ENCODE measurements at places on chromosomes 5 and 9.
A peak's percentile ranks its signal among the peaks of the same experiment; 100 is the strongest.

DNA sequence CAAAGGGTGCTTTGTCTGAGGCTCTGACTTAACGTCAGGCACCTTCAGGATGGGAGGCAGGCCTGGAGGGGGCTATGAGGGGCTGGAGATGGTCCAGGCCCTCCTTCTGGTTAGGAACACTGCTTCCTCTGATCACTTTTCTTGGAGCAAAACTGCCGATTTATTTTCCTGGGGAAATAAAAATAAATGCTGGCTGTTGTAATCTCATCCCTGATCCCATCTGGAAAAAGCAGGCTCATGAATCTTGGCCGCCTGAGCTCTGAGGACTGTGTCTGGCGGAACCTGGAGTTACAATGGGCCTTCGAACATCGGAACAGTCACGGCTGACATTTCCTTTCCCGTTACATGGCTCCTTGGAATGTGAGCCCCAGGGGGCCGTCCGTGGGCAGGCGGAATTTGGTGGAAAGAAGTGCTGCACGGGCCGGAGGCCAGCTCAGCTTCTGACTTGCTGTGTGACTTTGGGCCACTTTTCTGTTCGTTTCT is 157.8 kb downstream of the RGS3 start:
- DNase-seq = peak; percentile 83

DNA sequence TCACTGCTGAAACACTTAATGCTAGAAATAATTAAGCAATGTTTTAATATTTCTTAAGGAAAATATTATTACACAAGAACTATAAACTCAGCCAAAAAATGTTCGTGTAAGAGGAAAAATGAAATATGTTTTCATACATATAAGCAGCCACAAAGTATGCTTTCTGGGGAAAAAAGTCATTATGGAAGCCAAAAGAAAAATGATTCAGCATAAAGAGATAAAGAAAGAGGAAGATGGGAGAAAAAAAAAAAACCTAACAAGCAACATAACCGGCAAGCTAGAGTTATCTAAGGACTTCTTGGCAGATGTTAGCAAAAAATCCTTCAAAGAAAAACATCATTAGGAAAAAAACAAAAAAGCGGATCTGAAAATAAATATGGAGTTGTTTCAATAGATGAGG is 179.1 kb downstream of the MUSK start:
- no peak for DNase-seq

GRCh38 chr5:8730194-8730593 is 815.7 kb downstream of the SEMA5A start:
- DNase-seq = no peak

DNA sequence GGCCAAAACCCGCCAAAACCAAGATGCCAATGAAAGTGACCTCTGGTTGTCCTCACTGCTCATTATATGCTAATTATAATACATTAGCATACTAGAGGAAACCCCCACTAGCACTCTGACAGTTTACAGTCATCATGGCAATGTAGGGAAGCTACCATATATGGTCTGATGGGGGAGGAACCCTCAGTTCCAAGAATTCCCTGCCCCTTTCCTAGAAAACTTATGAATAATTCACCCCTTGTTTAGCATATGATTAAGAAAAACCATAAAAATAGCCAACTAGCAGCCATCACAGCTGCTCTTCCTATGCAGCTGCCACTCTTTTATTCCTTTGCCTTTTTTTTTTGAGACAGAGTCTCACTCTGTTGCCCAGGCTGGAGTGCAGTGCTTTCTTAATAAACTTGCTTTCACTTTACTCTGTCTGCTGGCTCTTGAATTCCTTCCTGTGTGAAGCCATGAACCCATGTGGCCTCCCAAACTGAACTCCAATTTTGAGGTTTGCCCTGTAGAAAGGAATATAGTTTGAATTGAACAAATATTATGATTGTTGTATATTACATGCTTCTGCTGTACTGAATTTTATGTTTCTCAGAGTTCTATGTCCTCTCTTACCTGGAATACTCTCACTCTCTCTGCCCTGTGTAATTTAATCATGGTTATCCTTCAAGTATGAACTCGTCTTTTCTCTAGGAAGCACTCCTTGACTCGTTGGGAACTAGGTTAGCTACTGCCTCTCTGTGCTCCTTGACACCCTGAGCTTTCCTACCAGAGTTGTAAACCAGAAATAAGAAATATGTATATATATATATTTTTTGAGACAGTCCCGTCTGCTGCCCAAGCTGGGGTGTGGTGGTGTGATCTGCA is 59.8 kb downstream of the KIAA1958 start:
- no peak for DNase-seq
